ENCODE measurements at places on chromosomes 3 and 15.

GRCh38 chr3:145219355-145220235 is 941.4 kb downstream of the PLOD2 start:
- DNase-seq = no peak

GRCh38 chr3:46293991-46294833 is 52.0 kb downstream of the CCR3 start:
- no peak for DNase-seq

- DNase-seq = no peak
These were observed 39.0 kb downstream of the IL12A start for GRCh38 chr3:160027541-160028195.

DNA sequence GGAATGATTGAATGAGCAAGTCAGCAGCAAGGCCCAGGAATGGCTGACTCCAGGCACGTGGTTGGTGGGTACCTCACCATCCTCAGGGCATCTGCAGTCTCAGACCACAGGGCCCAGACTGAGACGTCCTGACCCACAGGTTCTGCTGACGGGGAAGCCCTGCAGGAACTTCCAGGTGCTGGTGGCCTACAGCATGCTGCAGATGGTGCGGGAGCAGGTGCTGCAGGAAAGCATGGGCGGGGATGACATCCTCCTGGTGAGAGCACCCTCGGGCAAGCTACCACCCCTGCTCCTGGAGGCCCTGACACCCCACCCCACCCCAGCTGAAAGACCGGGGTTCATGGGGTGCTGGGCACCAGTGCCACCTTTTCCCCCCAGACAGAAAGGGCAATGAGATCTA is 14.1 kb downstream of the TBC1D21 start:
- no peak for DNase-seq

GRCh38 chr3:38268087-38268486 is 2.5 kb downstream of the SLC22A13 start:
- DNase-seq = no peak

GRCh38 chr15:50190166-50190570 is 8.2 kb downstream of the SLC27A2 start:
- no peak for DNase-seq

GRCh38 chr3:121836064-121836463 is 1.1 kb downstream of the EAF2 start:
- no peak for DNase-seq

DNA sequence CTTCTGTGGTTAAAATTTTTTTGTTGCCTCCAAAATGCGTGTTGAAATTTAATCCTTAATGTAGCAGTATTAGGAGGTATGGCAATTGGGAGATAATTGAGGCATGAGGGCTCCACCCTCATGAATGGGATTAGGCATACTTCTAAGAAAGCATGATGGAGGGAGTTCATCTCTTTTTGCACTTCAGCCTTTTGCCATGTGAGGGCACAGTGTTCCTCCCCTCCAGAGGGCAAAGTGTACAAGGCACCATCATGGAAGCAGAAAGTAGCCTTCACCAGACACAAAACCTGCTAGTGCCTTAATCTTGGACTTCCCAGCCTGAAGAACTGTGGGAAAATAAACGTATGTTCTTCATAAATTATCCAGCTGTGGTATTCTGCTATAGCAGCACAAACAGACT is 429.5 kb downstream of the ZIC1 start:
- no peak for DNase-seq

- DNase-seq = no peak
These were observed 29.1 kb upstream of the VIPR1 start for GRCh38 chr3:42473083-42473932.

DNA sequence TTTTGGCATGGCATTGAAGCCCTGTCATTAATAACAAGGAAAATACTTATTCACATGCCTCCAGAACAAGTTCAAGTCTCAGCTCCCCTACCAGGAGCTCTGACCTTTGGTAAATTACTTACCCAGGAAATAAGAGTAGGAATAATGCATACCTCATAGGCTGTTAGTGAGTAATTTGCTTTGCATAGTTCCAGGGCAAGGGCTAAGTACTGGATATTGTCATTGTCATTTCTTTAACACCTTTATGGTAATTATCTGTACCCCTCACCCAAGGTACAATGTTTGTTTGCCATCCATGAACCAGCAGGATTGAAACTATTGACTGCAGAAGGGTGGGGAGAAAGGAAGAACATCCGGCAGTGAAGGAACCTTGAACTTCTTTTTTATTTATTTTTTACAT is 148.5 kb downstream of the SOX2 start:
- no peak for DNase-seq

DNA sequence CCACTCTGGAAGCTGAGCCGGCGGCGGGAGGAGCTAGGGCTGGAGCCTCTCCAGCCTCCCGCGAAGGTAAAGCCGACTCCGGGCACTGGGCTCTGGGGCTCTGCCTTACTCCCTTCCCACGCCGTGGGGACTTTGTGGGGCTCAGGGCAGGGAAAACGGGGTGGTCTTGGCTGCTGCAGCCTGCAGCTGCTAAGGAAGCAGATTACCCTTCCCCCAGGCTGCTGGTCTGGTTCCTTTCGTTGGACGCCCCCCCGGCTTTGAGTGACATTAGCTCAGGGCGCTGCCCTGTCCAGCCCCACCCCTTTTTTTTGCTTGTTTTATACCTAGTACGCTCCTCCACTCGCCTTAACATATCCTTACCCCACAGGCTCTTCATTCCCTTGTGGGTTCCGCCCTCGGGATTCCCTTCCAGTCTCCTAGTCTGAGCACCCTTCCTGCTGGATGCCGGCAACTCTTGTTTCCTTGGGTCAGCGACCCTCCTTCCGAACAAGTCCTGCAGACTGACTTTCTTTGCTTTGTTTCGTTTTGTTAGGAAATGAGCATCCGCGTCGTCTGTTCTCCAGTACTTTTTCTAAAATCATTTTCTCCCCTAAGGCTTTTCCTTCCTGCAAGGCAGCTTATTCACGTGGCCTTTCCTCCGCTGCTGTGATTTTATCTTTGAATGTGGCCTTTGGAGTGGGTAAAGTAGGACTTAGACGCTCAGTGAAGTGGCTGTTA is 551 bp downstream of the DNAJC13 start:
- DNase-seq = no peak

DNA sequence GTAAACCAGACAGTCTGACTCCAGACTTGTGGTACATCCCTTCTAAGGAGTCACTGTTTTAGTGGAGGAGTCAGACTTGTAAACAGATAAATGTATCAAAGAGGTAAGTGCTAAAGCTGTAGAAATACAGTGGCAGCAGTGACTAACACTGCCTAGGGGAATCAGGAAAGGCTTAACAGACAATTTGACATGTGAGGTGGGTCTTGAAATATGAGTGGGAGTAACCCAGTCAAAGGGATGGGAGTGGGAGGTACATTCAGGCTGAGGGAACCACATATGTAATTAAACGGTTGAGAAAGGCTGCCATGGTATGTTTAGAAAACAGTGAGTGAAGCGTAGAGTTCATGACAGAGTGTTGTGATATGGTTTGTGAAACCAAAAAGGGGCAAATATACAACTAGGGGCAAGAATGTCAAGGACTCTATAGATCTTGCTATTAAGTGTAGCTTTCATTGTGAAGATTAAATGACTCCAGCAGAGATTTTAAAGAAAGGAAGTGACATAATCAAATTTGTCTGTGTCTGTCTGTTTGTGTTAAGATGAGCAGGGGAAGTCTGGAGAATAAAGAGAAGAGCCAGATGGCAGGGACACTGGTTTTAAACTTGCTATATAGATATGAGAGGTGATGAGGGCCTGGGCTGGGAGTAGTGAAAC is 11.2 kb upstream of the ALCAM start:
- DNase-seq = no peak

DNA sequence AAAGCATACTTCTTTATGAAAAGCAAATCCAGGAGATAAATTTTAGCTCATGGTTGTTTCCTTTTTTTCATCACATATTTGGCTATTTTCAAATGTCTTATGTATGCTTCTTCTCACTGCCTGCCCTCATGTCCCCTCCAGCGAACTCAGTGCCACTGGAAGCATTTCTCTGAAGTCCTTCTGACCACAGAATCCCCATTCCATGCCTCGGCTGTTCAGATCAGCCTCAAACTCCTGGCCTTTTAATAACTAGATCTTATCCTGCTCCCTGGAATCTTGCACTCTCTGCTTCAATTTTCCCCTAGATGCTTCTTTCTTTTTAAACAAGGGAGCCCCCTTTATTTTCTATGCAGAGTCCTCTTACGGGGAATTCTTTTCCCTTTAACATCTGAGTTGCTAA is 10.1 kb downstream of the ETV5 start:
- DNase-seq = no peak

GRCh38 chr15:89888214-89888804 is 5.5 kb downstream of the AP3S2 start:
- DNase-seq = no peak

DNA sequence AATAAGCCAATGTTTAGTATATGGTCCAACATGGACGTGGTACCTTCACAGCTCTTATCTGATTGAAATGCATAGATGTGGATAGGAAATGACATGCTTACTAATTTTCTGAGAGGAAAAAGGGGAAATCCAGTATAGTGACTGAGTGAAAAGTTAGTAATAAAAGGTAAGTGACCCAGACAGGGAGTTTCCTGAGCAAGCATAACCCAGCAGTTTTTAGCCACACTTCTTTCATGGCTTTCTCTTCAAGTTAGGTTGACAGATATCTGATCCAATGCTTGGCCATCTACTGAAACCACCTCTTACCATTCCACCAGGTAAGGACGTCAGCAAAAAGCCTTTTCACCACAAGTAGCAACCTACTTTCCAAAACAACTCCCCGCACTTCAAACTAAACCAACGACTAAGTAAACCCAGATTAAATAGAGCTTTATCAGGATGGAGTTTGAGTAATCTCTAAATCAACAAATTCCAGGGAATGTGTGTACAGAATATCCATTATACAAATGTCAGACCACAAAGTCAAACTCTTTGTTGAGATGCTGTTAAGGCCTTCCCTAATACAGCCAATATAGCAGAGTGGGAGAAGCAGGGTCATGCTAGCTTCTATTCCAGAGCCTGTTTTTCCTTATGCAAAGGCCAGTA is 329.7 kb downstream of the RORA start:
- no peak for DNase-seq

DNA sequence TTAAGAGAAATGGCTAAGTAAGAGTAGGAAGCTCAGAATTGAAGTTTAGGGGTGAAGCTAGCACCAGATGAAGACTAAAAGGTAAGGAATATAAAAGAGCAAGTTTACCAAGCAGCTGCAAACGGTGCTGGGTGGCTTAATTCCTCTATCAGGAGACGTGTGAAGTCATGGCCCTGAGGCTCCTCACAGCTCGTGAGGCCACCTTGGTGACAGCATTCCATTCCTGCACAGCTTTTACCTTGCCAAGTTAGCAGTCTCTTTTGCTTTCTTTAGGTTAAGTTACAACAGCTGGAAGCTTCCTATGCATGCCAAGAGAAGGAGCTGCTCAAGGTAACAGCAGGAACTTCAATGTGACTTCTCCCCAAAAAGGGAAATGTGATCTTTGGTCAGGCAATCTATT is 6.4 kb downstream of the TMCO5A start:
- DNase-seq = no peak

DNA sequence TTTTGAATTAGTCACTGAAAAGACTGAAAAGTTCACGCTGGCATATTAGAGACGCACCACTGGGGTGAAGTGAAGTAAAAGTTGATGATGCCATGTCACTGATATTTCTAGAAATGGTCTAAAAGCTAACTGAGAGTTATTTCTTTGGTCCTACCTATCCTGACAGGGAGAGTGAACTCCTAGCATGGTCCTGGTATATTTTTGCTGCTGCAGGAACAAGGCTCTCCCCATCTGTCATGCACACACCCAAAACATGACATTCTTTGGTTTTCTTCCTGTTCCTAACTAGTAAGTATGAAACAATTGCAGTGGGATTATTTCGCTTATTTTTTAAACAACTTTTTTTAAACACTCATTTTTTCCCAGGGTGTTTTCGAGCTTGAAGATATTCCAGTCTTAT is 466.7 kb downstream of the ERC2 start:
- no peak for DNase-seq

GRCh38 chr3:122443090-122443489 is 27.2 kb upstream of the WDR5B start:
- DNase-seq = no peak

DNA sequence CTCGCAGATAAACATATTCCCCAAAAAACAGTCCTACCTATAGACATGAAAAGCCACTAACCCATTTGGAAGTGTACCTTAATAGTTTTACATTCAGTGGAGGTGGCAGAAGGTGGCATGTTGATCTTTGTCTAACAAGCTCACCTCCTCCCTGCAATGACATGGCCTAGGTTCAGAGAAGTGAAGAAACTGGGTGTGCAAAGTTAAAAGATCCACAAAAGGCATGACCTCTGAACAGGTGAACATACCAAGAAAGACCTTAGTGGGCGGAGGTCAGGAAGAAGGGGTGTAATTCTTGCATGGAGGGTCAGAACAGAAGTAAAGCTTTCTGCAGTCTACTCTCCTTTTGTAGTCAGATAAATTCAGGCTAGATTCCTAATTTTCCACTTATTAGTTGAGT is 822 bp downstream of the MRPL3 start:
- no peak for DNase-seq

DNA sequence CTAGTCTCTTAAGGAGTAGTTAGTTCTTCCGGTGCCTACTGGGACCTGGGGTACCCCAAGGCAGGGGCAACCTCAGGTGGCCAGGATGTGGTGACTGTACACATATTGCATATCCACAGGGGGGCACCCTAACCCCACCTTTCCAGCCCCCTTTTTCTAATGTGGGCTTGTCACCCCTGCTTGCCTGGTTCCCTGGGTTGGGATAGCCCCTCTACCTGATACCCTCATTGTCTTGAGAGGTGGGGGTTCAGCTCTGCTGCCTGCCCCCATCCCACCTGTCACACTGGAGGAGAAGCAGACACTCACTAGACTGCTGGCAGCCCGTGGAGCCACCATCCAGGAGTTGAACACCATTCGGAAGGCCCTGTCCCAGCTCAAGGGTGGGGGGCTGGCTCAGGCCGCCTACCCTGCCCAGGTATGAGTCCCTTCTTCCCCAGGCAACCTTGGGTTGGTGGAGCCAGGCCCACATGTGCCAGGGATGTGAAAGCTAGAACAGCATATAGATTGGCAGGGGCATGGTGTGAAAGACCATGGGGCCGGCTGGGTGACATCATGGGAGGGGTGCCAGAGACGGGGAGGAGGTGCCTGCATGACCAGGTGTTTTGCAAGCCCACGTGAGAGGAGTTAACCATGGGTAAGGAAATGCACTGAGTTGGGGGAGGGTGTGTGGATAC is 4.0 kb downstream of the GLYCTK start:
- DNase-seq = no peak

DNA sequence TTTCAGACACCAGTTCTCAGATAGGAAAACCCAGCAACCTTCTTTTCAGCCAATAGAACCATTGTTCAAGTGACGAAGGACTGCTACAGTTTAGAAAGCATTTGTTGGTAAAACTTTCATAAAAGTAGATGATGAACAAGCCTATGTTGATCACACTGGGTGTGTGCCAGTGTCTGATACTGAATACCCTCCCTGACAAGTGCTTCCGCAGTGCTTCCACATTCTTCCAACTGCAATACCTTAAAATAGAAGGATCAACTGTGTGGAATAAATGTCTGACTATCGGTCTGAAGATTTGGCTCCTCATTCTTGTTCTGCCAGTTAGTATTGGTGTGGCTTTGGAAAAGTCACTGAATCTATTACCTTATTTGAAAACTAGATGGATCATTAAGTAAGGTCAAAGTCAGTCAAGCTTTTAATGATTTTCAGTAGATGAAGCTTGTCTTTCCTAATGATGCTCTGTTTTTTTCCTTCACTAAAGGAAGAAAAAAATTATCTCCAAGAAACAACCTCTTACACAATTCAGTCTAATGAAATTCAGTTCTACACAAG is 479.4 kb upstream of the CBLB start:
- no peak for DNase-seq

- no peak for DNase-seq
These were observed 33.2 kb downstream of the HOMER2 start for GRCh38 chr15:82919231-82919886.

GRCh38 chr15:45441686-45442085 is 63.3 kb upstream of the GATM start:
- no peak for DNase-seq
